AG08395 (cell line): ENCODE measurements at places on chromosomes 2 and 18.

- no peak for DNase-seq
Measured at GRCh38 chr2:226868331-226869162, 32.7 kb downstream of the RHBDD1 start.

DNA sequence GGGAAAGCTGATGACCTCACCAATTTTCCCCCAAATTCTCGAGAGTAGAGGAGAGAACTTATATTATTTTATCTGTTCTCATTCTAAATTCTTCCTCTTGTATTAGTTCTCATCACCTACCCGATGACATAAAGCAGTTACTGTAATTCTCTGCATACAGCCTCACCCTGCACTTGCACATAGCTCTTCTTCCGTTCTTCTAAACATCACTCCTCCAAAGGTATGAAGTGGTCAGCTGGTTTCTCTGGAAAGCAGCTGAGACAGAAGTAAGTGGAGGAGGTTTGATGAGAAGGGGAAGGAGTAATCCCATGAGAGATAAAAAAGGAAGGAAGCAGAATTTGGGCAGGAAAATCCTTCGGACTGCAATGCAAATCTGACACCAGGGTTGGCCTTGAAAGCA lies 39.0 kb downstream of the FBXO48 start:
- no peak for DNase-seq

GRCh38 chr2:156182132-156182531 lies 150.4 kb downstream of the NR4A2 start:
- DNase-seq: no peak

DNA sequence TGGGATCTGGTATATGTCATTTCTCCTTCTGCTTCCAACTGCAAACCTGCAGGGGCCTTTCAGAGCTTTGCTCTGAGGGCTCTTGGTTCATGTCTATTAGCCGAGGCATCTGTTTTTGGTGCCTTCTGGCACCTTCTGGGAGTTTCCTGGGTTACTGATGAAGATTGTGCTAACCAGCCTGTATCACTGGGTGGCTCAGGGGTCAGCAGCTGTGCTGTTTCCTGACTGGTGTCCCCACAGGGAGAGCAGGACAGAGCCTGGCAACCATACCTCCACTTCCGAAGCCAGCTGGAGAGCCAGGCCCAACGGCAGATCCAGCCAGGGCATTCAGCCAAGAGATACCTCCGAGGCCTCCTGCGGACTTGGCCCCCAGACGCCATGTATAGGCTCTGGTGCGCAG lies 17.5 kb downstream of the KIAA2012 start:
- DNase-seq: no peak

DNA sequence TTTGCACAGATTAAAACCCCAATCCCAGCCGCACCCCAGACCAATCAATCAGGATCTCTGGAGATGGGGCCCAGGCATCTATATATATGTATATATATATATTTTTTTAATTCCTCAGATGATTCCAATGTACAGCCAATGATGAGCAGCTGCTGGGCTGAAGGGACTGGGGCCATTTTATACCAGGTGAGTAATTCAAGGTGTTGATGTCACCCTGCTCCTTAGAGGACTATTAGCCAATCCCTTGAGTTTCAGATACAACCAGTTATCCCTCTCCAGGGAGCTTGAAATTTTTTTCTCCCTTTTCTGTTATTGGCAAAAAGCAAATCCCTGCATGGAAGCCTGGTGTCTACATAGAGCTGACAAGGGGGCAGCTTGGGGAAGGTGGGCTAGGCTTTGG lies 59.8 kb downstream of the MCFD2 start:
- no peak for DNase-seq

DNA sequence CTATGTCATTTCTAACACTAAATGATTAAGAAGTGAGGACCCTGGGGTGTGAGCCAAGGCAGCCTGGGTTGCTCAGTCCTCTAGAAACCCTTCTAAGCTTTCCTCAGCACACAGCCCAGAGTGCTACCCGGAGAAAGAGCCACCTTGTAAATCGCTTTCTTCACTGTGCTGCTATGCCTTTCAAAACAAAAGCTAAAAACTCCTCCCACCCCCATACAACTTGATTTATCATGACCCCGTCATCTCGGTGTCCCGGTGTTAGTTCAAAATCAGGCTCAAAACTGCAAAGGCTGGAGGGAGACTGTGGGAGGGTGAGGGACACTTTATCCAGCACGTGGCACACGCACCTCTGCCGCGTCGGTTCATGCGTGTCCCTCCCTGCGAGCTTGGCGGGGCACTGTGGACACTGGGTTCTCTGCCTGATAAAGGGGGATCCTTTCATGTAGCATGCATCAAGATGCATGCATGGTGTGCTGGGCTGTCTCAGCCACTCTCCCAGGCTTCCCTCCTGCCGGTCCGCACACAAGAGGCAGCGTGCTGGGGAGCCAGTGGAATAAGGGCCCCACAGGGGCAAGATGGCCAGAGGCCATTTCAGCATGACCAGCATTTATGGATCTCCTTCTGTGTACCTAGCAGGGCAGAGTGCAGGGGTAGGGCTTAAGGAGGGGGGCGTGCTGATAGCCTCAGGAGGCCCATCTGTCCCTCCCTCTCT lies 170.4 kb downstream of the SMAD7 start:
- peak; percentile 36 for DNase-seq

GRCh38 chr2:3827673-3828575 lies 124.5 kb downstream of the DCDC2C start:
- no peak for DNase-seq
